ENCODE measurements at places on chromosomes 2 and 18.

DNA sequence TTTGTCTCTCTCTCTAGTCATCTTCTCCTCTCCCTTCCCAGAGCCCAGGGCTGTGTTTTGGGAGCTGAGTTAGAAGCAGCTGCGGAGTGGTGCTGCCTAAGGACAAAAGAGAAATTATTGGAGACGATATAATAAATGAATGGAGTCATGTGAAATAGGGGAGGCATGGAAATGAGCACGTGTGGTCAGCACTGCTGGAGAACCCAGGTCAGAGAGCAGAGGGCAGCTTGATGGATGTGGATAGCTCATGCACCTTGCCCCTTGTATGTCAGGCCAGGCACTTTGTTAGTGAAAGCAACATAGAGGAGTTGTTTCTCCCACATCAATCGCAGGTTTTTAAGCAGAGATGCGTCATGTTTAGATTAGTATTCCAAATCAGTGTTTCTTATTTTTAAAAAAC, 15.7 kb downstream of the TTR start:
- DNase-seq = no peak

GRCh38 chr2:85988914-85989270, 100.1 kb upstream of the ST3GAL5 start:
- no peak for DNase-seq

DNA sequence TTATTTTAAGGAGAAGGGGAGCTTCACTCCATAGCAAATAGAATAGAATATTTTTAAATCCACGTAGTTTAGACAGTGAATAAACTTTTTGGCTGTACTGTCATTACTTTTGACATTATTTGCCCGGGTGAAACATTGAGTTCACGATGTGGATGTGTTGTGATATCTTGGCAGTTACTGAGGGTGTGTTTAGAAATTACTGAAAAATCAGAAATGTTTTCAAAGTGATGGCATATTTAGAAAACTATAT, 769 bp upstream of the FAM98A start:
- DNase-seq = no peak

GRCh38 chr2:34892766-34893165, 1293.7 kb upstream of the FAM98A start:
- DNase-seq = no peak

DNA sequence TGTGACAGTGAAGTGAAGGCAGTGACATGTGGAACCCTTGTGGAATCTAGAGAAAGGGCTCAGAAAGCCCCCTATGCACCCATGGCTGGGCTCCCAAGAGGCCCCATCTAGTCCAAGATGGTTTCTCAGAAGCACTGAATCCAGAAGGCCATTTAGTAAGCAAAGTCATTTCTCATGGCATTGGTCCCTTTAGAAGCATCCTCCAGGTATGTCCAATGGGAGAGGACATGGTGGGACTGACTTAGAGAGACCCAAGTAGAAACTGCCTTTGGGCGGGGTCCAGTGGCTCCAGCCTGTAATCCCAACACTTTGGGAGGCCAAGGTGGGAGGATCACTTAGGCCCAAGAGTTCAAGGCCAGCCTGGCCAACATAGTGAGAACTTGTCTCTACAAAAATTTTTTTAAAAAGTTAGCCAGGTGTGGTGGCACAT, 72.5 kb upstream of the RMDN2 start:
- DNase-seq = no peak

- DNase-seq = no peak
Measured at GRCh38 chr18:24785019-24785418, 324.6 kb downstream of the HRH4 start.

DNA sequence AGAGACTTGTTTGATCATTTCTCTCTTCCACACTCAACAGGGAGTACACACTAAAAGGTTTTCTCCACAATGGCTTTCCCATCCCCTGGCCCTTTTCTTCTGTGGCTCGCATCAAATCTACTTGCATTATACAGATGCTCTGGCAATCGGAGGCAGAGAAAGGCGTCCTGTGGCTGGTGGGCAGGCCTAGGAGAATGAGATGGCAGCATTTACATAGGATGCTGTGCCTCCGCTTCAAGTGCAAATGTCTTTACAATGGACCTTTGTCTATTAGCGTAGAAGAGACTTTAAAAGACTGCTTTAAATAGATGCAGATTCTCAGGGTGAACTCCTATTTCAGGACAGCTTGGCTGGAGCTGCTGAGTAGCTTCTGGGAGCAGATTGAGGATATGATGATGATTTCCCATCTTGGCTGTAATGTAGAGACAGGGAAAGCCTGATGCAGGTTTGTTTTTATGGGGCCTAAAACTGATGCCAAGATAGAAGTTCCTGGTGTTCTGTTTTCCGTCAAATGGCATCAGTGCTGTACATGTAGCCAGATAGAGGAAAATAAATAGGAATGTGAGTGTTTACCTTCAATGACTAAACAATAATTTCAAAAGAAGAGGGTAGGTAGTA, 423.4 kb downstream of the RND3 start:
- no peak for DNase-seq

- DNase-seq = no peak
Measured at GRCh38 chr2:128290356-128290755, 28.3 kb downstream of the HS6ST1 start.

DNA sequence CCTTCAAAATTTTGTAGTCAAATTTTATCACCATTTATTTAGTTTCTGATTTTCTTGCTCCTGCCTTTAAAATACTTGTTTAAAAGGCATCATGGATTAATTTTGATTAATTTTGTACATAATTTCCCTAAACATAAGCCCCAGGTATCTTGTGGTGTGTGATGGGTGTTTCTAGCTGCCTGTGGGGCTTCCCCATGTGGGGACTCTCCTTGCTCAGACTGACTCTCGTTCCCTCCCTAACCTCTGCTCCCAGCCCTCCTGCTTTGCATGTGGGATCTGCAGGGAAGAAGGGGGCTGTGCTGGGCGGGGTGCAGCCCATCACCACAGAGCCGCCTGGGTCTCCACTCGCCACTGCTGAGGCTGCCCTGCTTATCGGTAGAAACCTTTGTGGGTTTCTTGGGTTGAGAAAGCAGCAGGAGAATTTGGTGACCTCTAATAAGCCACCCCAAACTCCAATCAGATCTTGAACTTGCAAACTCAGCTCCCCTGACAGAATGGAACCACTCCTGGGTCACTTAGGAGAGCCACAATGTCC, 72.5 kb downstream of the MRPS9 start:
- no peak for DNase-seq

DNA sequence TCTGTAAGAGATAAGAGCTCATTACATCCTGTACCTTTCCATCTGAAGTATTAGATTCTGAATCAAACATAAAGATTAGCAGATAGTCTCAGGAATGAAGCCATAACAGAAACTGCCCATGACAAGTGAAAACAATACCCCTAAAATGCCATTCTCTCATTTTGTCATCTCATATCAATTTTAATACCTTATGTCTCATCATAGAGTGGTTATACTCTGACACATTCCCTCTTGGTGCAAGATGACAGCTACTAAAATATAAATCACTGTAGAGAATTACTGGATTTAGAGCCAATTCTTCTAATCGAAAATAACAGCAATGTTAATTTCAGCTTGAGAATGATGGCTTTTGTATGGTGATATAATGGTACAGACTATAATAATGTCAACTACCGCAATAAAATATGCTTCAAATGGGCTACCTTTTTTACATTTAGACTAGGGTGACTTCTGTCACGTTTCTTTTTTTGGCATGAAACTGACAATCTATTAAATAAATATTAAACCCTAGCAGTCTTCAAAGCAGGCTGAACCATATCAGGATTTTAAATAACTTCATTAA, 125.1 kb upstream of the ITGA4 start:
- DNase-seq = no peak

GRCh38 chr2:104976603-104977120, 61.2 kb upstream of the MRPS9 start:
- DNase-seq = no peak

GRCh38 chr18:32674491-32674890, 98.3 kb downstream of the KLHL14 start:
- DNase-seq = no peak

DNA sequence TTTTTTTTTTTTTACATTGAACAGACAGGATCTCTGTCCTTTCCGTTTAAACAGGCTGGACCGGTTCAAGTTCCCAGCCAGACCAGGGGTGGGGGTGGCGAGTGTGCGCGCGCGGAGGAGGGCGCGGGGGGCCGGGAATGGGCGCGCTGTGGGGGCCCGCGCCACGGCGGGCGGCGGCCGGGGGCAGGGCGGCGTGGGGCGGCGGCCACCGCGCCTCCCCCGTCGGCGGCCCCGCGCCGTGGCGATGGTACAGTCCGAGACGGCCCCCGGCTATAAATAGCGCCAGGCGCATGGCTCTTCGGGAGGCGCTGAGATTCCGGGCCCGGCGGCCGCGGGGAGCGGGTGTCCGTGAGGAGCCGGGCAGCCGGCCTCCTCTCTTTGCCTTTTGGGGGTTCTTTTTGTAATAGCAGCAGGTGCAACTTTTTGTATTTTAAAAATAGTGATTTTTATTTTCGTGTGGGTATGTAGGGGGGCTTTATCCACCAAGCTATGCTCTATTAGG, 430 bp upstream of the CELF4 start:
- DNase-seq = peak; percentile 81

GRCh38 chr2:86793752-86794151, 3.0 kb upstream of the CD8A start:
- DNase-seq = no peak

DNA sequence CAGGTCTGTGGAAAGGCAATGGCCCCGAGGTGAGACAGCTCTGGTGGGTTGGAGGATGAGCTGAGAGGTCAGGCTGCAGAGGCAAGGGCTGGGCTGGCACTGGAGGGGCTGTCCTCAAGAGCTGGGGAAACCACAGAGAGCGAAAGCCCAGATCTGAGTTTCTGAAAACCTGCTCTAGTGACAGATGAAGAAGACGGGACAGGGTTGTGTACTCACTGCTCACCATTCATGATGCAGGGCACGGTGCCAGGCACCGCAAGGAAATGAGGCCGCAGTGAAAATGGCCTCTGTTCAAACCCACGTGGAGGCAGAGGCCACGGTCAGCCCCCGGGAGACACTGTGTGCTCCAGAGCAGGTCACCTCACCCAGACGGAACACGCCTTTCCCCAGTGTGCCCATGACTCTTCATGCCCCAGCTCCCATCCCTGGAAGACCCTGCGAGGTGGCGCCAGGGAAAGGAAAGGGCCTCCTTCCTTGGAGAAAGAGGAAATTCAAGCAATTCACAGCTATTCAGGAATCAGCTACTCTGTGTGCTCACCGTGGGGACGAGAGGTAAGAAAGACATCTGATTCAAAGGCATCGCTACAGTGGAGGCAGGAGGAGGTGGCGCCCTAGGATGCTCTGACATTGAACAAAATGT, 24.3 kb upstream of the ID2 start:
- no peak for DNase-seq

GRCh38 chr2:27351802-27352598, 4.6 kb downstream of the GTF3C2 start:
- DNase-seq = no peak

GRCh38 chr18:69490072-69490471, 89.4 kb downstream of the DOK6 start:
- DNase-seq = no peak

DNA sequence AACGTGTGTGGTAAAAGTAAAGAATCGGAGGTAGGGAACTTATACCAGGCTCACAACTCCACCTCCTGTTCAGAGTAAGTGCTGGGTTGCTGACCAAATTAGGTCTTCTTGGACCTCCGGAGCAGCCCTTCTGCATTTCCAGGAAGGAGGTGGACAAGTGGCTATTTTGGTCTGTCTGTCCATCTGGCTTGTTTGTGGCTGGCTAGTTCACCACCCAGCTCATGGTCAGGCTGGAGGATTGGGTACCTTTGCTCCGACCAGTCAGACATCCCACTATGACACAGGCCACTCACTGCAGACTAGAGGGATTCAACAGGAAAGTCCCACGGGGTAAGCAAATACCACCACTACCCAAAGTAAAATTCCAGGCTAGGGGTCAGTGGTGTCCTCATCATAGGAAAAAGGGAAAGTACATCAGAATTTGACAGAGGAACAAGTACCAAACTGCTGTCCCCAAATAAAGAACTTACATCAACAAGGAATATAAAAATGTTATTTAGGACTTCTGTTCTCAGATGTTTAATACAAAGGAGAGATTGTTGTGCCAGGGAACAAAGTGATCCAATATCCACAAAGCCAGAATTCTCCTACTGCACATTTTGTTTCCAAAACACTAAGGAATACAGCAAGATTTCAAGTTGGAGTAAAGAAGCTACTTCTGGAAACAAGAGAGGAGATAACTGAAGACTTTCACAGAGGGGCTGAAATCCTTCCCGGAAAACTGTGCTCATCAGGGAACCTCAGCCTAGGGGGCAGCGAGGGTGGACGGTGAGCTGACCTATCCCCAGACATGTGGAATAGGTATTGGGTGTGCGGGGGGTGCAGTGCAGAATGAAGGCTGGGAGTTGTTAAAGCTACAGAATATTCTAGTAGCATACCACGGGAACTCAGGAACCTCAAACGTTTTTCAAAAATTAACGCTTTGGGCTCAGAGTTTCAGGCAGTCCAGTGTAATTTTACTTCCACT, 56.9 kb downstream of the BCL2 start:
- no peak for DNase-seq

DNA sequence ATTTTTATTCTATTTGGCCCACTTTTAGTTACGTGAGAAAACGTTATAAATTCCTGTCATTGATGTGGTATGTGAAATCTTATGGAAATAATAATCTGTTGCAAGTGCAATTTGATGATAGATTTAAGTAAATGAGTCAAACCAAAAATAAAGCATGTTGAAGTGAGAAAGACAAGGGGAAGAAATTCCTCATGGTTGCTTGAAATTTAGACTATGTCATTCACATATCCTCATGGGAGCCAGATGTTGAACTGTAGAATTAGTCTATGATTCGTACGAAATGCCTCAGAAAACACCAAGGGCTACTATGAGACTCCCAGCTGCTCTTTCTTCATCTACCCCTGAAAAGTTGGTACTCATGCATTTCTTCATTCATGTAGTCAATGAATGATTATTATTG, 55.7 kb downstream of the KLHL14 start:
- no peak for DNase-seq

GRCh38 chr18:62493033-62493862, 29.6 kb upstream of the ZCCHC2 start:
- DNase-seq = no peak

DNA sequence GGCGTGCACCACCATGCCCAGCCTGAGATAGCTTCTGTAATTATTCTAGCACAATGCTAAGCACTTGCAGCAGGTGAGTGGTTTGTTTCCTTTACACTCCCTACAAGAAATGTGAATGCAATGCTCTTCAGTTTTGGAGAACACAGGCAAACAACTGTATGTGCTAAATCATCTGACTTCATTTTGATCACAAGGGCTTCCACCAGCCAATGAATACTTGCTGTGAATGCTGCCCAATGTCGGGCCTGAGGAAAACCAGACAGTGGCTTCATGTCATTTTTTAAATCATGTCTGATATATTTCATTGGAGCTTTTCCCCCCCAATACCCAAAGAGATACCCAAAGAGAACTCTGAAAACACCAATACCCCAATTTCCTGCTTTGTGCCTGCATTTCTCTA, 155.6 kb upstream of the XPO1 start:
- no peak for DNase-seq

All from NCI-H1092 (cell line).